ENCODE measurements at places on chromosomes 2 and 18. TPM values are rescaled to one million over a fixed set of nuclear protein-coding genes. Genes with fewer than 3 reads are reported as not detected.

Gene HOXD3
- 7.2 TPM for total RNA-seq

Gene SKOR2
- total RNA-seq, result not detected

Gene LANCL1
- 22.1 TPM for total RNA-seq

Gene DIPK1C
- total RNA-seq, result not detected

Gene CLHC1
- 4.6 TPM for total RNA-seq

Gene AMER3
- total RNA-seq, result not detected

Gene HOXD11
- total RNA-seq, result not detected

Gene SCN9A
- total RNA-seq, result 0.51 TPM

Gene CAPN14
- under 0.01 TPM for total RNA-seq

Gene LAMA3
- 7.0 TPM for total RNA-seq

Gene FN1
- total RNA-seq, result 416 TPM

Gene AGXT
- not detected for total RNA-seq

Gene NOTO
- not detected for total RNA-seq

Gene RPRM
- not detected for total RNA-seq

Data from dermis microvascular lymphatic vessel endothelial cell (primary cell).